CD4-positive, alpha-beta T cell treated with Interleukin-4 for 1 hour (primary cell): ENCODE measurements at places on chromosomes 6 and 20.

- DNase-seq = no peak
These were observed 45.2 kb downstream of the CDC5L start for GRCh38 chr6:44432726-44433125.

GRCh38 chr6:74115674-74116073 lies 419.7 kb downstream of the CD109 start:
- DNase-seq = no peak

GRCh38 chr6:33001685-33002084 lies 7.7 kb downstream of the HLA-DOA start:
- no peak for DNase-seq

DNA sequence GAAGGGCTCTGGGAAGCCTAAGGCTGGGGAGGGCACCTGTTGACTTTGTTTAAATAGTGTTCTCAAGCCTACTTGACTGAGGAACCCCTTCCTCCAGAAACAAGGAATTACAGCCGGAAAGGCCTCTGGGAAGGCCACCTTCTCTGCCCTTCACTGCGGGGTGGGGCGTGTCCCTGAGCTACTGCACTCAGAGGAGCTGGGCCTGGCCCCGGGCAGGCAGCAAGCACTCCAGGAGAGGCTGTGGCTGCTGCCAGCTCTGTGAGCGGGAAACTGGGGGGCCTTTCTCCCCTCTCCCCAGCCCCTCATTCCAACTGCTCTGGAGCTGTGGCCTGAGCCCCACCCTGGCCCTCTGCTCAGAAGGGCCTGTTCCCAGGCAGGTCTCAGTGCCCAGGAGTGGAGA lies 4.0 kb upstream of the OSBPL2 start:
- DNase-seq = no peak

- DNase-seq = peak; percentile 47
These were observed 677 bp downstream of the NEURL2 start for GRCh38 chr20:45890077-45890984.

- DNase-seq = no peak
These were observed 158.8 kb downstream of the CDH26 start for GRCh38 chr20:60117065-60117464.

DNA sequence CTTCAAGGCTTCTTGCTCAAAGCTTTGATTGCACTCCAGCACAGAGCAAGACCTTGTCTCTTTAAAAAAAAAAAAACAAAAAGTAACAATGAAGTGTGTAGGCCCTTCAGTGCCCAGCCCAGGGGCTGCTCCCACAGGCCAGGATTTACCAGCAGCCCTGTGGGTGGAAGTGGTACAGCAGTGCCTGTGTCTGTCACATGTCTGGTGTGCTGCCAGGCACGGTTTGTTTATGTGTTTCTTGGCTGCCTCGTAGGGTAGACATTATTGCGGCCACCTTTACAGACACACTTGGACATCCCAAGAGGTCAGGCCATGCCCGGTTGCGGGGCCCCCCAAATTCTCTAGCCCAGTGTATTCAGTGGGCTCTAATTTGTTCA lies 12.7 kb downstream of the DYNLRB1 start:
- DNase-seq = no peak

DNA sequence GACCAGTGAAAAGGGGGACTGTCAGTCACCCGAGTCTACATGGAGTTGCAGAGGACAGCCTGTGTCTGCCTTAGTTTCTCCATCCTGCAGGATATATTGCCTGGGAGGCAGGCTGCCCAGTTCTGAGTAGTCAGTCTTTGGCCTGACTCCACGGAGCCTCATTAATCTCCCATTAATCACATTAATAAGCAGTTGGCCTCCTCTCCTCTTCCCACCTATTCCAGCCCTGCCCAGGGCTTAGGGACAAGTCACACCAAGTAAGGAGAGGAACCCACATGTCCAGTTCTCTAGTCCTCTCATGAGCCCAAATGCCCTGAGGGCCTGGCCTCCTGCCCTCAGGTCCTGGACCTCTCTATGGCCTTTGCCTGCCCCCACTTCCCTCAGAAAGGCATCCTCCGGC lies 1.3 kb upstream of the MUCL3 start:
- no peak for DNase-seq

GRCh38 chr6:118908441-118908840 lies 14.5 kb downstream of the ASF1A start:
- DNase-seq = no peak

DNA sequence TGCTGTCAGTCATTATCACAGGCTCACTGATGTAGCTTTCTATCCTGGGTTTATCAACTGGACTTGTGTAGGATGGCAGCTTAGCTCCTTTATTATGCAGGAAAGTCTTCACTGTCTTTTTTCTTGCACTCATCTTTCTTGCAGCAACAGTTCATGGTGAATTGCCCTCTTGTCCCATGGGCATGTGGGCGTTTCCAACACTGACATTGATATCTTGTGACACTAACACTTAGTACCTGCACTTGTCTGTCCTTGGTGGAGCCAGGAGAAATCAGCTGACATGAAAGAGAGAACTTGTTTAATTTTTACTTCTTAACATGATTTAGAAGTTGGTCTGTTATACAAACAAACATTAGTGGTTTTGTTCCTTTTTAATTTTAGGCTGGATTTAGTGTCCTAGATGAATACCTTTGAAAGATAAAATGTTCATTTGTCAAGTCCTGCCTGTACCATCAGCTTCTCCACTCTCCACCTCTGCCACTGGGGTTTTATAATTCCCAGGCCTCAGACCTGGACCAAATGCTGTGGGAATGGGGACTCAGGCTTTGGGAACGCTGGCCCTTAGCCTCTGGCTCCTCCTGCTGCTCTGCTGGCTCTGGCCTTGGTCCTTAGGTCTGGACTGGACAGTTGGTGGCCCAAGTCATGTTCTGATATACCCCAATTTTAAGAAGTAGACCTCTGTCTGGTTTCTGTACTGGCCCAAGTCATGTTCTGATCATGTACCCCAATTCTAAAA lies 161.0 kb upstream of the LAMP5 start:
- DNase-seq = no peak

GRCh38 chr20:48702455-48702913 lies 125.3 kb downstream of the PREX1 start:
- no peak for DNase-seq

DNA sequence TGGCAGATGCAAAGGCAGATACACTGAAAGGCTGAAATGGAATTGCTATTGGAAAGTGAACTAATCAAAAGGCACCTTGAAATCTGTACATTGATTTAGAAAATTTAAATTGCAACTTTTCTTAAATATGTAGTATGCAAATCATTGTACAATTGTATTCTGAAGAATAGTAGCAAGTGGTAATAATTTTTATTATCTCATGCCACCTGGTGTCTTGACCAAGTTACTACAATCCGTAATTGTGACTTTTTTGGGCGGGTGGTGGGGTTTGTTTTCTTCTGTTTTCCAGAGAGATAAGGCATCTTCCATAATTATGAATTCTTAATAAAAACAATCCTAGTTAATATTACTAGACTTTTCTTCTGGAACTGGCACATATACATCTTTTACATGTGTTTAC lies 12.5 kb upstream of the BCKDHB start:
- DNase-seq = peak; percentile 57

GRCh38 chr6:163127587-163127986 lies 286.9 kb upstream of the QKI start:
- DNase-seq = no peak

DNA sequence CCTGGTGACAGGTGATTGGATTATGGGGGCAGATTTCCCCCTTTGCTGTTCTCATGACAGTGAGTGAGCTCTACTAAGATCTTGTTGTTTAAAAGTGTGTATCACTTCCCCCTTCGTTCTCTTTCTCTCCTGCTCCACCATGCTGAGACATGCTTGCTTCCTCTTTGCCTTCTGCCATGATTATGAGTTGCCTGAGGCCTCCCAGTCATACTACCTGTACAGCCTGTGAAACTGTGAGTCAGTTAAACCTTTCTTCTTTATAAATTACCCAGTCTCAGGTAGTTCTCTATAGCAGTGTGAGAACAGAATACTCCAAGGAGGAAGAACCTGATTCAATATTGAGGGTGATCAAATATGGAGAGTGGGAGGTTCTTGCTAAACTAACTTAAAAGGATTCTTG lies 724.9 kb downstream of the DOK5 start:
- DNase-seq = no peak

GRCh38 chr6:25959890-25960536 lies 2.6 kb upstream of the TRIM38 start:
- no peak for DNase-seq

GRCh38 chr6:20717743-20718142 lies 183.5 kb downstream of the CDKAL1 start:
- DNase-seq = no peak

GRCh38 chr6:4185846-4186245 lies 50.5 kb upstream of the ECI2 start:
- no peak for DNase-seq

DNA sequence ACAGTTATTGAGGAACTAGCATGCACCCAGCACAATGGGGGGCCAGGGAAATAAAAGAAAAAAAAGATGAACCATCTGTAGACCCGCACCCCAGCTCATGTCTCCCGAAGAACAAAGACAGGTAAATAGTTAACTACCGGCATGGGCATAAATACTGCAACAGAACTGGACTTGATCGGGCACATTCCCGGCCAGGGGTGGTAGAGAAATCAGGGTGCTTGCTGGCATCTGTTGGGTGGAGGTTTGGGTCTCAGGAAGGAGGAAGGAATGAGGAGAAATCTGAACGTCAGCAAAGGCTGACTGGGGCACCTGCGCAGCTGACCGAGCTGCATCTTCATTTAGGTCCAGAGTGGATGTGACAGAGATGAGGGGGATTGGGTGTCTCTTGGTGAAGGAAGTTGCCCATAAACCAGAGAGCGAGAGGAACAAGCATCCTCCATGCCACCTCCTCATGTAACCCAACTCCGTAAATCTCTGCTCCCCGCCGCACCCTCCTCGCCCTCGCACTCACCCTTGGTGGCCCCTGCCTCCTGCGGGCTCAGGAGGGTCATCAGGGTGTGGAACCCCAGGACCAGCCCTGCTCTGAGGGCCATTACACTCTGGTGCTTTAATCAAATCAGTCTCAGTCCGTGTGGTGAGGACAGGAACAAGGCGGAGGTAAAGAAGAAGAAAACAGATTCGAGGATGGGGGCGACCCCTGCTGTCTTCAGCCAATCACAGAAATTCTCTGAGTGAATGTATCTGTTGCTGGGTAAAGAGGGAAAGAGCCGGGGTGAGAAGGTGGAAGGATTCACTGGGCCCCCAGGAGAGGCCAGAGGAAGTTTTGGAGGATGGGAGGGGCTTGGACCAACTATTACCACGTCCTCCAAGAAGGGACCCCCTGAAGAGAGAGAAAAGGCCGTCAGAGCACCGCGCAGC lies at the start of gene HLA-DOA:
TSS of gene HLA-DOA (minus strand) at position 648 of the 918 bp plus-strand sequence.
- peak; percentile 78 for DNase-seq

- no peak for DNase-seq
These were observed 53.6 kb upstream of the AGPAT4 start for GRCh38 chr6:161327360-161327953.

DNA sequence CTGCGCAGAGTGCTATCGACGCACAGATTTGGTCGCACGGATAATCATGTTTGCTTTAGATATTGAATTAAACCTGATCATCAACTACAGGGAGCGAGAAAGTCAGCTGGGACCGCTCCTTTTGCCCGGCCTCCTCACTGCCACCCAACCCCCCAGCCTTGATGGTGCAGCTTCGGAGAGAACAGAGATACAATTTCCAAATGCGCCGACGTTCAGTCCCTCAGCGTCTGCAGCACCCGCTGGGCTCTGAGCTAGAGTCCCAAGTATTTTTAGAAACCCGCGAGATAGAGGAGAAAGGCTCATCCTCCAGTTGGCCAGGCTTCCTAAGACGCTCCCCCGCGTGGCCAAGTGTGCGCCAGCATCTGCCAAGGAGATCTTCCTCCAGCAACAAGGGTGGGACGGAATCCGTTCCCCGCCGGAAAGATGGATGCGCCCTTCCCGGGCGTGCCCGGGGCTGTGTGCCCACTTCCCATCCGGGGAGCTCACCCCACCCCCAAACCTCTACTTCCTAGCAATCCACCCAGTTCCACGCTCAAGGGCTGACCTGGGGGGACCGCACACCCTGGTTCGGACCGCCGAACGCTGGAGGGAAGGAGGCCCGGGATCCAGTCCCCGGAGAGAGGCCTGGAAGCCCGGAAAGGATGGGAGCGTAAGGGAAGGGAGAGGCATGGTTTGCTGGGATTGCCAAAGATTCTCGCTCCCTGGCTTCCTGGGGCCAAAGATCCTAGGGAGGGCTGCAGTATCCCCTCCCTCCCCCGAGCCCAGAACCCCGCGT lies 4.1 kb downstream of the NKX2-2 start:
- no peak for DNase-seq

DNA sequence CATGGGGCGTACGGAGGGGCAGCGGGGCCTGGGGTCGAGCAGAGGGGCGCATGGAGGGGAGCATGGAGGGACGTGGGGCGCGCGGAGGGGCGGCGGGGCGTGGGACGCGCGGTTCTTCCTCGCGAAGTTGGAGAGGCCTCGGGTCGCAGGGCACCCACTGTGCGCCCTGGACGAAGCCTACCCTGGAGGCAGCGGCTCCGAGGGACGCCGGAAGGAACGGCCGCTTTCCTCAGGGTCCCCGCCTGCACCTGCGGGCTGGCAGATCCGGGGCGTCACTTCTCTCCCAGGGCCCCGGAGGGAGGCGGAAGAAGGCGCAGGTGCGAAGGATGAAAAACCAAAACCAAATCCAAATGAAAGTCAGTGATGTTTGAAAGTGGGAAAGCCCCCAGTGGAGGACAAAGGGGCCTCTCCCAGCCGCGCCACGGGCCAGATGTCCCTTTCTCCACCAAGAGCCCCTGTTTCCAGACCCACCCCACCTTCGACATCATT lies 142.1 kb upstream of the PDE10A start:
- no peak for DNase-seq

GRCh38 chr6:28004350-28005151 lies 47.5 kb downstream of the OR2B6 start:
- no peak for DNase-seq

- DNase-seq = no peak
These were observed 212.7 kb downstream of the NFATC2 start for GRCh38 chr20:51329845-51330244.

- peak; percentile 19 for DNase-seq
These were observed 61.4 kb downstream of the BMP2 start for GRCh38 chr20:6828794-6829423.

DNA sequence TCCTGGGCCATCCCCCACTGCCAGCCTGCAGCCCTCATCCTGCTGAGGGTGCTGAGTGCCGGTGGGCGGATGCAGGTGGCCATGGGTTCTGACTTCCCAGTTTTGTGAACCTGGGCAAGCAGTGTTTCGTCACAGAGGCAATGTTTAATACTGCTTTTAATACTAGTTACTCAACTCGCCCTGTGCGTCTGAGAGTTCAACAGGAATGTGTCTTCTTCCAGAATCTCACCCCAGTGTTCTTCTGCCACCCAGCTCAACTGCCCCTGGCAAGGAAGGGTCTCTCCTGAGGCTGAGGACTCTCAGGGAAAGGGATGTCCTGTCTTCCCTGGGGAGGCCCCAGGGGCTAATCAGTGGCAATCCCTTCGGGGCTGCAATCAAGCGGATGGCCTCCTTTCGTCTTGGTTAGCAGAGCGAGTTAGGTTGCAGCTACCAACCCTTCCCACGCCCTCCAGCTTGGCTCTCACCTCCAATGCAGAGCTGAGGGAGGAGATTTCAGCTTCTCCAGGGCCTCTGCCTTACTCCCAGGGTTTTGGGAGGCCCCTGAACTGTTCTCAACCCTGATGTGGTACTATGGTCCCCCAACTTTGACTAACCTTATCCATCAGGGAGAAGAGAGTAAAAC lies 2.0 kb downstream of the KCNK16 start:
- no peak for DNase-seq

GRCh38 chr6:12384357-12384912 lies 94.3 kb downstream of the EDN1 start:
- no peak for DNase-seq
